ENCODE measurements at places on chromosomes 1 and 21.

GRCh38 chr1:222204475-222204874, 343.4 kb downstream of the HHIPL2 start:
- DNase-seq, result no peak

GRCh38 chr1:205616563-205617293, 15.1 kb downstream of the ELK4 start:
- no peak for DNase-seq

- no peak for DNase-seq
Measured at GRCh38 chr1:154406886-154407197, 1.7 kb downstream of the IL6R start.

DNA sequence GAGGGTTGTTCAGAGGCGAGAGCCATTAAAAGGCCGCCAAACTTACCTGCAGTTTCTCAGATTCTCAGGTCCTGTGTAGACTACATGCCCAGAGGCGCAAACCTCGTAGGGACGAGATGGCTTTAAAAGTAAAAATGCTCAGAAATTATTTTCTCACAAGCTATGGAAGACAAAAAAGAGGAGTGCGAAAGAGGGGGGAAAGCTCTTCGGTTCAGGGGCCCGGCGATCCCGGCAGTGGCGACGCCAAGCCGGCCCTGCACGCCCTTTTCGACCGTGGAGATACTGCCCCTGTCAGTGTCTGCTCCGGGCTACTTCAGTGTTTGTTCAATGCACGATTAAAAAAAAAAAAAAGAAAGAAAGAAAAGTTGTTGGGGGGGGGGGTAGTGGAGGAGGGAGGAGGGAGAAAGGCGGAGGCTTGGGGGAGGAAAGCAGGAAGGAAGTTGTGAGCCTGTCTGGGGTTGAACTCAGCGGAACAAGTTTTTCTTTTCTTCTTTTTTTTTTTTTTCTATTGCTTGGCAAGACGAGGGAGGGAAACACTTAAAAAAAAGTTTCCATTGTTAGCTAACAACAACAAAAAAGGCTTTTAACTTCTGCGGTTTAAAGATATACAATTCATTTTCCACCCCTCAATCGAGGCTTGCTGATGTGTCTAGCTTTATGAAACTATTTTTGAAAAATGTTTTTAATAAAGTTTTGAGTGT, at the start of gene ITPKB:
Gene ITPKB, minus strand, starts transcription at position 288 of the 701 bp plus-strand sequence. CDS start 1,824 bp downstream, outside the sequence.
- peak; percentile 81 for DNase-seq

DNA sequence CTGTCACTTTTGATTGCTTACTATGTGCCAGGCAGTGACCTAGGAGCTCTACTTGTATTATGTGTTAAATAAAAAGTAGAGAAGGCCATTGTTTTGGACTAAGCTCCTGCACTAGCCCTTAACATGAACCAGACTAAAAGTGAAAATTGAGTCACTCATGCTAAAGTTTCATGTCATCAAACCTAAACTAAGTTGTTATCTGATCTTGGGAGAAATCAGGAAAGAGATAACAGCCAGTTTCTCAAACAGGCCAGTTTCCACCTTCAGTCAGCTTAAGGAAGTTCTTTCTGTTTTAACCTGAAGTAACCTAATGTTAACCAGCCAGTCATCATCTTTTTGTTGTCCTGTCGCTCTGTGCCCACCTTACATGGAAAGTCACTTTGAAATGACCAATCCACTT, 102.1 kb upstream of the MARK1 start:
- no peak for DNase-seq

DNA sequence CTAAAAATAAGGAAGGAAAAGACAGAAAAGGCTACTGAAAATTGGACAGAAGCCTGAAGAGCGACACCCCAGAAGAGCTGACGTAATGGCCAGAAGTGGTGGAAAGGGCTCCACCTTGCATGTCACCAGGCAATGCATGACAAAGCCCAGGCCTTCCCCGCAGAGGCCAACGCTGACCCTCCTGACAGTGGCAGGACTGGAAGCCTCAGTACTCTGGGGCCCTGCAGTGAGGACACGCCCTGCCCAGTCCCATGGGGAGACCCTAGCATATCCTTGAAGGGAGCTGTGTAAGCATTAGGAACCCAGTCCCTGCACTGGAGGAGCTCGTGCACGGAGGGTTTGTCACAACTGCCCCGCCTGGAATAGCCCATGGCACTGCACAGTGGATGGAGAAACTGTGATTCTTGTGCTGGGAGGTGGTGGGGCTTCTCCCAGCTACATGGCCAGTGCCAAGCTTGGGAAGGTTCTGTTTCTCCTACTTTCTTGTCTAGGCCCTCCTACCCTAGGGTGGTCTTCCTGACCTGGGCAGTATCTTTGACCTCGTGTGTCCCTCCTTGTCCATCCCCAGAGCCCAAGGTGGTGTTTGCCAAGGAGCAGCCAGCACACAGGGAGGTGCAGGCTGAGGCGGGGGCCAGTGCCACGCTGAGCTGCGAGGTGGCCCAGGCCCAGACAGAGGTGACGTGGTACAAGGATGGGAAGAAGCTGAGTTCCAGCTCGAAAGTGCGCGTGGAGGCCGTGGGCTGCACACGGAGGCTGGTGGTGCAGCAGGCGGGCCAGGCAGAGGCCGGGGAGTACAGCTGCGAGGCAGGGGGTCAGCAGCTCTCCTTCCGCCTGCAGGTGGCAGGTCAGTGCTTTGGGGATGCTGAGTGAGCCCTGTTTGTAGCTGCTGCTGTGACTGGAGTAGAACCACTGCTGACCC, 60.4 kb downstream of the OBSCN start:
- no peak for DNase-seq

GRCh38 chr1:88799491-88799890, 91.9 kb downstream of the GTF2B start:
- no peak for DNase-seq

DNA sequence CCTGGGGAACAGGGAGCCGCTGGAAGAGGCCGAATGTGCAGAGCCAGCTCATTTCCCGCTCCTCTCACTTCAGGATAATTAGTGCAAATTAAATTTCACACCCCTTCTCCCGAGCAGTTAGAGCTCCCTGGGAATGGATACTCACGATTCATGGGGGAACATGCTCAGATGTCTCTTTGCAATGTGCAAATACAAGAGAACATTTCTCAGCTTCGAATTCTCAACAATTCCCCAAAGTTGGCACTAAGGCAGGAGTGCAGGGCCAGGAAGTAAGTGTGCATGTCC, 54.9 kb downstream of the CAMK2N1 start:
- no peak for DNase-seq

- DNase-seq, result no peak
Measured at GRCh38 chr1:116947092-116947860, 37.6 kb downstream of the PTGFRN start.

DNA sequence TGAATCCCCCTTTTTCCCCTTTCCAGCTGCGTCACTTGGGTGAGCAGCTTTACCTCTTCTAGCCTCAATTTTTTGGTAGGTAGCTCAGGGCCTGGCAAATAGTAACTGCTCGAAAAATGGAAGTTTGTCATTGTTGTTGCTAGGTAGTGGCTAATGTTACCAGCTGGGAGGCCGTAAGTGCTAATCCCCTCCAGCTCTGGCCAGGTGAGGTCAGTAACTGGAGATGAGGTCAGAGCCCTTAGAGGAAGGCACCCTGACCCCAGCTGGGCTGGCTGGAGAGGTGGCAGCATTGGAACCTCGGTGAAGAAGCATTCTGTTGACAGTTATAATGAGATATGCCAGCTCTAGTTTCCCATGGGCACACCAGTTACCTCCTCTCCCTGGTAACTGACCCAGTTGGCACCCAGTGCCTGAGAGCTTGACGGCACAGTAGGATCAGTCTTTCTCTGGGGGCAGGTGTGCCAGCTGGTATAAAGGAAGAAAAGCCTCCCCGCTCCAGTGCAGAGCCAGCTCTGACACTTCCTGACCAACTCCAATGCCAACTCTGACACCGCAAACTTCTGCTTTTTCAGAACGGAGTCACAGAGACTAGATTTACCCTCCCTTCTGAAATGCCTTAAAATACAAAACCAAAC, 35.0 kb upstream of the SLC2A1 start:
- no peak for DNase-seq

GRCh38 chr1:247111259-247111699, 7.1 kb upstream of the ZNF669 start:
- DNase-seq, result peak; percentile 84

GRCh38 chr21:24123785-24124184, 1483.5 kb downstream of the MRPL39 start:
- DNase-seq, result no peak

DNA sequence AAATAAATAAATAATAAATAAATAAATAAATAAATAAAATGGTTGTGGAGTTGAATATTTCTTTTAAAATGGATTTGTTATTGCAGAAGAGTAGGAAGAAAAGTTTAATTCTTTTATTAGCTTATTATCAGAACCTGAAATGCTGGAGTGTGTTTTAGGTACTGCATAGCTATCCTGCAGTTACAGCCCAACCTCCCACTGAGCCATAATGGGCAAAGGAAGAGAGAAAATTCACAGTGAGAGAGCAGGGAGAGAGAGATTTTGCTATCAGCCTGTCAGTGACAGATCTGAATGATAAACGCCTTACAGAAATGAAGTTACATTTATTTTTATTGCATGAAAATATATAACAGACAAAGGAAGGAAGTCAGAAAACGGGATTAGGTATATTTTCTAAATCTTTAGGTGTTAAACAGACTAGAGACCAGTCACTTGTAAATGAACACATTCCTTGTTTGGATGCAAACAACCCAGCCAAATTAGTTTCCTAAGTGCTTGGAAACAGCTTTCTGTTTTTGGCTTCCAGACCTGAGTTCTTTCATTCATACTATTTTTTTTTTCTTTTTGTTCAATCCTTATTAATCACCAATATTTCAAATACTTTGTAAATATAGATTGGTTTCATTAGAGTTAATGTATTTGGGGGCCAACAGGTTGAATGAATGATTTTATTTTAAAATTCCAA, 425.3 kb downstream of the USP25 start:
- DNase-seq, result no peak

- DNase-seq, result no peak
Measured at GRCh38 chr21:44438531-44439210, 16.6 kb upstream of the LRRC3 start.

GRCh38 chr1:8908388-8909151, 30.1 kb upstream of the ENO1 start:
- no peak for DNase-seq

DNA sequence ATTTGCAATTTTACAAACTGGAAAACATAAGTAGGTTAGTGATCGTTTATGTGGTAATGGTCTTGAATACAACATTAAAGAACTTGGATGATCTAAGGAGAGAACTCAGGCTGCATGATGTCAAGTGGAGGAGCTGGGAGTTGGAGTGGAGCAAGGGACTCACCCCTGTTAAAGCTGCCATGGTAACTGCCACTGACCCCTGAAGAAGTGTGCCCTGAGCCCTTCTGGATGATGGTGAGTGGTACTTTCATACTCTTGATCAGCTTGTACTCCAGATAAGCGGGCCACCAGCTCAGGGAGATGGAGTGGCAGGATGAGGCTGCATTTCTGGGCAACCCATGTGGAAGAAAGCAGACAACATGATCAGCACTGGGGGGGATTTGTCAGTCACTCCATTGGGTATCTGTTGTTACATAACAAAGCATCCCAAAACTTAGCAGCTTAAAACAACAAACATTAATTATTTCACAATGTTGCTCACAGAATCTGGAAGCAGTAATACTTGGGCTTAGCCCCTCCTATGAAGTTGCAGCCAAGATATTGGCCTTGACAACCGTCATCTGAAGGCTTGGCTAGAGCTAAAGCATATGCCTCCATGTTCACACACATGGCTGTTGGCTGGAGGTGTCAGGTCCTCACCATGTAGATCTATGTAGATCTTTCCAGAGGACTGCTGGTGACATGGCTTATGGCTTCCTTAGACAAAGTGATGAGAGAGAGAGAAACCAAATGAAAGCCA, 213.8 kb downstream of the DUSP10 start:
- no peak for DNase-seq

DNA sequence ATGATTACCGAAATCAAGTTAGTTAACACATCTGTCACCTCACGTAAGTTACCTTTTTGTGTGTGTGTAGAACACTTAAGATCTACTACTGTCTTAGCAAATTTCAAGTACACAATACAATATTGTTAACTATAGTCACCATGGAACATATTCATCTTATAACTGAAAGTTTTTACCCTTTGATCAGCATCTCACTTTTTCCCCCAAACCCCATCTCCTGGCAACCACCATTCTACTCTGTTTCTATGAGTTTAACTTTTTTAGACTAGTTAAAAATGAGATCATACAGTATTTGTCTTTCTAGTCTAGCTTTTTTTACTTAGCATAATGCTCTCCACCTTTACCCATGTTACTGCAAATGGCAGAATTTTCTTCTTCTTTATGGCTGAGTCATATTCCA, 124.7 kb downstream of the RABGAP1L start:
- no peak for DNase-seq

GRCh38 chr1:167297222-167298214, 76.8 kb downstream of the POU2F1 start:
- no peak for DNase-seq

GRCh38 chr1:229819091-229819490, 193.0 kb downstream of the URB2 start:
- no peak for DNase-seq

GRCh38 chr1:176364236-176364905, 98.6 kb upstream of the PAPPA2 start:
- no peak for DNase-seq

- DNase-seq, result no peak
Measured at GRCh38 chr1:1259119-1259488, 12.6 kb upstream of the C1QTNF12 start.

DNA sequence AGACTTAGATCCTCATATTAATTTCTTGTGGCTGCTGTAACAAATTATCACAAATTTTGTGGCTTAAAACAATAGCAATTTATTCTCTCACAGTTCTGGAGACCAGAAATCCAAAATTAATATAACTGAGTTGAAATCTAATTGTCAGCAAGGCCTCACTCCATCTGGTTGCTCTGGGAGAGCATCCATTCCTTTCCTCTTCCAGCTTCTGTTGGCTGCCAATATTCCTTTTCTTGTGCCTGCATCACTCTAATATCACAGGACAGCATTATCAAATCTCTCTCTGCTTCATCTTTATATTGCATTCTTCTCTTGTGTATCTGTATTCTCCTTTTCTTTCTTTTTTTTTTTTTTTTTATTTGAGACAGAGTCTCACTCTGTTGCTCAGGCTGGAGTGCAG, 9.3 kb downstream of the SLC35A3 start:
- DNase-seq, result no peak

GRCh38 chr1:173195596-173196088, 11.5 kb downstream of the TNFSF4 start:
- no peak for DNase-seq

GRCh38 chr1:116720364-116721038, 33.7 kb upstream of the CD2 start:
- no peak for DNase-seq

- DNase-seq, result no peak
Measured at GRCh38 chr1:60431593-60431992, 358.0 kb upstream of the C1orf87 start.

DNA sequence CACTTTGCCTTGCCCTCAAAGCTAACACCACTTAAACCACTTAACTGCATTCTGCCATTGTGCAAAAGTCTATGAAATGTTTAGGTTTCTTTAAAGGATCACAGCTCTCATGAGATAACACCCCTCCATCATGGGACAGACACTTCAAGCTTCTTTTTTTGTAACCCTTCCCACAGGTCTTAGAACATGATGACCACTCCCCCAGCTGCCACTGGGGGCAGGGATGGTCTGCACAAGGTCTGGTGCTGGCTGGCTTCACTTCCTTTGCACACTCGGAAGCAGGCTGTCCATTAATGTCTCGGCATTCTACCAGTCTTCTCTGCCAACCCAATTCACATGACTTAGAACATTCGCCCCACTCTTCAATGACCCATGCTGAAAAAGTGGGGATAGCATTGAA, 7.7 kb downstream of the ADAMTS1 start:
- no peak for DNase-seq
